ENCODE measurements at places on chromosomes 7 and 10. TPM values are rescaled to one million over a fixed set of nuclear protein-coding genes. Genes with fewer than 3 reads are reported as not detected.

The SYNPO2L gene
- not detected for polyA plus RNA-seq

The IGF2BP3 gene
- 5.3 TPM for polyA plus RNA-seq

The SLC12A9 gene
- polyA plus RNA-seq = 18.8 TPM

The CDK1 gene
- polyA plus RNA-seq = 0.21 TPM

The TUBGCP2 gene
- polyA plus RNA-seq = 39.3 TPM

The AP1S1 gene
- 10.9 TPM for polyA plus RNA-seq

The ANKRD1 gene
- not detected for polyA plus RNA-seq

The CDHR3 gene
- not detected for polyA plus RNA-seq

The BMI1 gene
- 11.9 TPM for polyA plus RNA-seq

The IFIT1B gene
- polyA plus RNA-seq = not detected

The GPC2 gene
- not detected for polyA plus RNA-seq

DNA sequence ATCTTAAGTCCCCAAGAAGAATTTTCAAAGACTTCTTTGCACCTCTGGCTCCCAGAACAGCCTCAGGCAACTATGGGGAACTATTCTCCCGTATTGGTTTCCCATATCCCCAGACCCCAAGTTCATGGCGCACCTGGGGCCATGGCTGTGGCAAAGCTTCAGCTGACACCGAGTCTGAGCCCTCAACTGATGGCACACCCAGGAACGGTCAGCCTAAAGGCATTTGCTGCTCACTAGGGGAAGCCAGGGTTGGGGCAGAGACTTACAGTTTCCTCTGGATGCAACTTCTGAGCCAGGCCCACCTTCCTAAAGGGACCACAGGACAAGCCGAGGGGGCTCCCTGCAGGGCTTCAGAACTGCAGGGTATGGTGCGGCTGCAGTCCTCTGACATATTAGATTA lies 13.7 kb upstream of the CPA1 start:
- H3K4me3 ChIP-seq = no peak overlapping the region
- no peak for DNase-seq
- no peaks in the 10 kb centered on the region for H3K27me3 ChIP-seq

DNA sequence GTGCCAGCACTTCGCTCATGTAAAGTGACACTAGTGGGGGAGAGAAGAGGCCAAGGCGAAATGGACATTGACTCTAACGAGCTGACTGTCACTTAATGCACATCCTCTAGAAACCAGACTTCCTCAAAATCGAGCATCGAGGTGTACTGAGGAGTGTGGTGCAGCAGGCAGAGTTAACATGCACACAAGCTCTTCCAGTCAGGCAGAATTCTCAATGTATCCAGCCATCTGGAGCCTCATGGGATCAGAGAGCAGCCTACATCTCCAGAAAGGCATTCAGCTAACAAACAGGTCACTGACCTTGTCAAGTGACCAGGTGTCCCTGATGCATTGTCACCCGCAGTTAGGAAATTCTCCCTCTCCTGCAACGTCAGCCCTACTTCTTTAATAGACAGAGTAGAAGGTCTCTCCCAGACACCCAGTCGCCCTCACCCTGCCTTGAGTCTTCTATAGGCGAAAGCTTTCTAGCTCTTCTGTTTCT lies 259.8 kb upstream of the AOAH start:
- no peak overlapping the region for H3K4me3 ChIP-seq
- no peaks in the 10 kb centered on the region for H3K36me3 ChIP-seq
- peaks cover 20% of the 10 kb centered on the region for H3K4me1 ChIP-seq

GRCh38 chr10:89086801-89087521 lies 96.4 kb downstream of the FAS start:
- H3K27me3 ChIP-seq = no peaks in the 10 kb centered on the region
- peak; percentile 92 for DNase-seq
- peak overlapping the region; percentile 58 for H3K27ac ChIP-seq
- no peaks in the 10 kb centered on the region for H3K36me3 ChIP-seq
- no peak overlapping the region for H3K4me3 ChIP-seq

GRCh38 chr10:132297526-132297925 lies 10.2 kb downstream of the STK32C start:
- H3K4me3 ChIP-seq = no peak overlapping the region
- H3K4me1 ChIP-seq = no peaks in the 10 kb centered on the region
- DNase-seq = no peak
- H3K36me3 ChIP-seq = no peaks in the 10 kb centered on the region
- no peaks in the 10 kb centered on the region for H3K27me3 ChIP-seq

GRCh38 chr10:4262870-4263600 lies 478.0 kb upstream of the KLF6 start:
- no peaks in the 10 kb centered on the region for H3K36me3 ChIP-seq
- H3K4me3 ChIP-seq = no peak overlapping the region
- H3K27ac ChIP-seq = no peak overlapping the region

DNA sequence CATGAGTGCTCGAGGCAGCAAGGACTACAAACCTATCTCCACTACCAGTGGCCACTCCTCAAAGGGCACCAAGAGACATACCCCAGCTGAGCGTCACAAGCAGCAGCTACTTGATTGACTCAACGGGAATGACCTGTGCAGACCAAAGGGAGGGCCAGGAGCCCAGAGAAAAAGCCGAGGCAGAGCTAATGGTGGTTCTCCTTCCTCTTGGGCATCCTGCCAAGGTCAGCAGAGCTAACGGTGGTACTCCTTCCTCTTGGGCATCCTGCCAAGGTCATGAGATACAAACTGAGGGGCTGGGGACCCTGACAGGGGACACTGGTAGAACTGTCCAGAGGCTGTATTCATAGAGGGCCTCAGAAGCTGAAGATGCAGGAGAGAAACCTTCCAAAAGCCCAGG lies 60.4 kb downstream of the FAM53B start:
- H3K4me3 ChIP-seq = no peak overlapping the region
- peak overlapping the region; percentile 87 for H3K27ac ChIP-seq
- peaks cover 17% of the 10 kb centered on the region for H3K36me3 ChIP-seq
- peak; percentile 75 for DNase-seq
- H3K4me1 ChIP-seq = peaks cover 91% of the 10 kb centered on the region

- DNase-seq = no peak
- H3K4me1 ChIP-seq = no peaks in the 10 kb centered on the region
- H3K4me3 ChIP-seq = no peak overlapping the region
- H3K36me3 ChIP-seq = no peaks in the 10 kb centered on the region
Observed at GRCh38 chr7:21326921-21327320, 101.0 kb upstream of the SP4 start.

- H3K36me3 ChIP-seq = no peaks in the 10 kb centered on the region
- DNase-seq = no peak
- no peak overlapping the region for H3K4me3 ChIP-seq
- H3K27me3 ChIP-seq = peaks cover 4% of the 10 kb centered on the region
- H3K4me1 ChIP-seq = peaks cover 10% of the 10 kb centered on the region
Observed at GRCh38 chr7:116585967-116586366, 61.1 kb downstream of the CAV1 start.

DNA sequence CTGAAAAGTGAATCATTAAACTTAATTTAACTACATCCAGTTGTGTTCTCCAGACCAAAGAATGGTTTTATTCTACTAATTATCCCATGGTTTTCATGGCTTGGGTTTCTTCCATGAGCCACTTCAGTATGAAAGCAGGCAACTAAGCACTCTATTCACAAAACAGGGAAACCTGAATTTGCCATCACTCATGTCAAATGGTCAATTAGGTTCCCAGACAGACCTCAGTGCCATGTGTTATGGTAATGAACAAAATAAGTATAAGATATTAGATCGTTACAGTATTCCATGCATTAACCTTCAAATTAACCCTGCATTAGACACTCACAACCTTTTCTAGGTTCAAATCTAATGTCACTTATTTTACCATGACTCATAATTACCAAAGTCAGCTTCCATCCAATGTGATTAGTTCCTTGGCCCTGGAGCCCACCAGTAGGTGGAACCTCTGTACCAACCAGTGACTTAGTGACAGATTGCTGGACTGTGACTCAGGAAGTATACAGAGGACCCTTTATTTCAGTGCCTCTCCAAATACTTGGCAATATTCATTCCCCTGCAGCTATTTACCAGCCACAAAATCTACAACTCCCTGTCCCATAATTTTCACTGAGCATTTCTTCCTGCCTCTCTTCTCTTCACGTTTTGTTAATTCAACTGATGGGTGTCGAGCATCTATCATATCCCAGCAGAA lies 1270.2 kb upstream of the SORCS1 start:
- no peaks in the 10 kb centered on the region for H3K4me1 ChIP-seq
- H3K36me3 ChIP-seq = no peaks in the 10 kb centered on the region
- no peak overlapping the region for H3K4me3 ChIP-seq
- H3K27me3 ChIP-seq = no peaks in the 10 kb centered on the region
- no peak for DNase-seq

DNA sequence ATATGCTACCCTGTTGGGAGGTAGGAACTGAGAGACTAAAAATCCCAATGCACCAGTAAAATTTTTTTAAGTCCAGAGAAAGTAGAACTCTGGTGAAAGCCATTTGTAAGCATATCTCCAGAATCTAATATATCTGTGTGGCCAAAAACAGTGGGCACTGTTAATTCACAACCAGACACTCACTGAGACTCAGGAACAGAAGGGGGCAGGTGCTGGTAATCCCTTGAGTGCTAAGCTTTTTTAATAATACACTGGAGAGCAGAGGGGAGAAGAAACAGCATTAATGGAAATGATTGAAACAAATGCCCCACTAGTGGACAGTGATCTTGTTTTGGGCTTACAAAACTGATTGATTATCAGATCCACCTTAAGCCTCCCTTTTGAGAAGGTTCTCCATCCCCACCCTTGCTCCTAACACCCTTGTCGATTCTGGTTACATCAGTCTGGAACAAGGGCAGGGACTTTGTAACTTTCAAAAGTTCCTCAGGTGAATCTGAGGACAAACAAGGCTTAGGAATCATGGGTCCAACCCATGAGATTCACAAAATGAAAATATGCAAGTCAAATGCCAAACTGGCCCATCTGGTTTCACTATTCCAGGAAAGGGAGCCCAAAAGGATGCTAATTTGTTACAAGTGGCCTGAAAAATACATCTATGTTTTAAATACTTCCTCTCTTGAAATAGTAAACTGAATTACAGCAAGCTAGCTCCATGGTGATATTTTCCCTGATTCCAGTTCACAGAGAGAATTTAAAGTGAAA lies 29.7 kb downstream of the PLXNA4 start:
- no peak overlapping the region for H3K27ac ChIP-seq
- H3K27me3 ChIP-seq = no peaks in the 10 kb centered on the region
- no peak overlapping the region for H3K4me3 ChIP-seq
- no peak for DNase-seq
- H3K36me3 ChIP-seq = no peaks in the 10 kb centered on the region
- no peaks in the 10 kb centered on the region for H3K4me1 ChIP-seq

DNA sequence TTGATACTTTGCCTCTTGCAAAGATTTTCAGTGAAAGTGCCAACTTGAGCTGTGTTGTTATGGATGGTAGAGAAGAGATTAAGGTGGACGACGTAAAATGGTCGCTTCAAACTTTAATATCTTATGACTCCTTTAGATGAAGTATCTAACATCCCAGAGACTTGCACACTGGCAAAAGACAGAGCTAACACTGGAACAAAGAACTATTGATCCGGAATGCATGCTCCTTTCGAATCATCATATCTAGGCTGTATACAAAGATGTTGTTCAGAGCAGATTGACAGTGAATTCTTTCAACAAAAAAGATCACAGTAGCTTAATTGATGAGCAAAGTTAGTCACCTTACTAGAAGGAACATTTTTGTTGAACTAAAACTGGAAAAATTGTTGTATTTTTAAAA lies 592.7 kb downstream of the NXPH1 start:
- H3K4me1 ChIP-seq = no peaks in the 10 kb centered on the region
- no peaks in the 10 kb centered on the region for H3K36me3 ChIP-seq
- H3K4me3 ChIP-seq = no peak overlapping the region
- no peaks in the 10 kb centered on the region for H3K27me3 ChIP-seq
- H3K27ac ChIP-seq = no peak overlapping the region

DNA sequence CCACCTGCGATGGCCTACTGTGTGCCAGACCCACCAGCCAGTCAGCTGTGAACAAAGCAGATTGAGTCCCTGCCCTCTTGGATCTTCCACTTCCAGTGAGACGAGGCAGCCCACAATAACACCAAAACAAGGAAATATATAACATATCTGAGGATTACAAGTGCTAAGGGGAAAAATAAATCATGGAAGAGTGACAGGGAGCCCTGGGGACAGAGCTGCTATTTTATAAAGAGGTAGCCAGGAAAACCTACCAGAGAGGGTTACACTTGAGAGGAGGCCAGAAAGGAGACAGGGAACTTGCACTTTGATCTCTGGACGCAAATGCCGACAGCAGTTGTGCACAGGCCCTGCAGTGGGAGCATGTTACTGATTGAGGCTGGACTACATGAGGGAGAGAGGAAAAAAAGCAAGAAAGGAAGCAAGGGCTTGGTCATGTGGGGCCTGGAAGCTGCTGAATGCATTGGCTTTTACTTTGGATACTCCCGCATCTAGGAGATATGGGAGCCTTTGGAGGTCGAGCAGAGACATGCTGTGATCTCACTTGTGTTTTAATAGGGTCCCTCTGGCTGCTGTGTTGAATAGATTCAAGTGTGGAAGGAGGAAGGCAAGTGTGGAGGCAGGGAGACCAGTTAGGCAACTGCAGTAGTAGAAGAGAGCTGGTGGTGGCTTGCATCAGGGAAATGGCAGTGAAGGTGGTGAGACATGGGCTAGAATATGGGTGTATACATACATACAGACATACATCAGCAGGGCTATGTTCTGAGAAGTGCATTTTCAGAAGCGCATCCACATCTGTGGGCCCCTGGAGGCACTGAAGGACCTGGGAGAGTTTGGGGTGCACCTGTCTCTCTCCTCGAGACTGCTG lies 26.2 kb downstream of the MINDY4 start:
- no peak overlapping the region for H3K27ac ChIP-seq
- no peak for DNase-seq
- H3K27me3 ChIP-seq = no peaks in the 10 kb centered on the region
- no peaks in the 10 kb centered on the region for H3K36me3 ChIP-seq
- no peak overlapping the region for H3K4me3 ChIP-seq

GRCh38 chr7:129607471-129608120 lies 3.9 kb upstream of the NRF1 start:
- peak; percentile 34 for DNase-seq
- no peaks in the 10 kb centered on the region for H3K27me3 ChIP-seq
- H3K27ac ChIP-seq = peak overlapping the region; percentile 80

DNA sequence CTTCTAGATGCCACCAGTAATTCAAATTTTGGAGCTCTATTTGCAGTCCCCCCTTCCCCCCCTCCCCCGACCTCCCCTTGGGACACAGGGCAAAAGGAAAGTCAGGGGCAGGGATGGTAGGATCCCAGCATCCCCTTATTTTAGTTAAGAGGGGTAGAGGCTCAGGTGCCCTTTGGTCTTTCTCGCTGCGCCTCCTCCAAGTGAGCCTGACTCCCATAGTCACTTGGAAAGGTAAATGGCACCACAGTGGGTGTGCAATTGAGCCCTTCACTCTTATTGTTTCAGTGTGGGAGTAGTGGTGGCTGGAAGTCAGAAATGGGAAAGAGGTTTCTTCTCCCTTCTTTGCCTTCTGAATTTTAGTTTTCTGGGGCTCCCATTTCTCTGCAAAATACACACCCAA lies 8.2 kb upstream of the FEZF1 start:
- H3K27ac ChIP-seq = no peak overlapping the region
- no peak for DNase-seq
- no peaks in the 10 kb centered on the region for H3K36me3 ChIP-seq
- no peak overlapping the region for H3K4me3 ChIP-seq
- no peaks in the 10 kb centered on the region for H3K4me1 ChIP-seq

All from CD14-positive monocyte (primary cell).